ENCODE measurements at places on chromosomes 1 and 21.

DNA sequence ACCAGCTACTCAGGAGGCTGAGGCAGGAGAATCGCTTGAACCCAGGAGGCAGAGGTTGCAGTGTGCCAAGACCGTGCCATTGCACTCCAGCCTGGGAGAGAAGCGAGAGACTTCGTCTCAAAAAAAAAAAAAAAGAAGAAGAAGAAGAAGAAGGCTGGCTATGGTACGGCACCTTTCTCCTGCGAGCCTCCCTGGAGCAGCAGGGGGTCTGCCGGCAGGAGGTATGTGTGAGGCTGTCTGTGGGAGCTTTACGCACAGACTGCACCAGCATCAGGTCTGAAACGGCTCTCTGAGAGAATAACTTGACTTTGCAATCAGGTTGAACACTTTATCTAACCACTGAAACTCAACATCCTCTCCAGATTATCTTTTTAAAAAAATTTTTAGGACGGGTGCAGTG lies 44.9 kb downstream of the CLSTN1 start:
- no peak for DNase-seq

GRCh38 chr1:183832459-183832858 lies 27.5 kb downstream of the RGL1 start:
- DNase-seq, result no peak

- DNase-seq, result no peak
These were observed 1.2 kb upstream of the ZNF124 start for GRCh38 chr1:247172996-247173395.

DNA sequence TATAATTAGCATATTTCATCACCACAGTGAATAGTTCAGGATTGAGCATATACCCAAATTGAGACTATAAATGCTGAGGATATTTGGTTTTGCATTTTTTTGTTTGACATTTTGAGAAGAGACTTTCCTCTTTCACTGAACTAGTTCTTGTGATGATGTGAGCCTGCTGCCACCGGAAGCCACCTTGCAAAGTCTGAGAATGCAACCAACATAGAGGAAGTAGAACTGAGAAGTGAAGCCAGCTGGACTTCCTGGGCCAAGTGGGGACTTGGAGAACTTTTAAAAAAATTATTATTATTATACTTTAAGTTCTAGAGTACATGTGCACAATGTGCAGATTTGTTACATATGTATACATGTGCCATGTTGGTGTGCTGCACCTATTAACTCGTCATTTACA lies 102.3 kb downstream of the RPE65 start:
- no peak for DNase-seq

GRCh38 chr1:54723985-54724384 lies 8.3 kb downstream of the TTC4 start:
- no peak for DNase-seq

DNA sequence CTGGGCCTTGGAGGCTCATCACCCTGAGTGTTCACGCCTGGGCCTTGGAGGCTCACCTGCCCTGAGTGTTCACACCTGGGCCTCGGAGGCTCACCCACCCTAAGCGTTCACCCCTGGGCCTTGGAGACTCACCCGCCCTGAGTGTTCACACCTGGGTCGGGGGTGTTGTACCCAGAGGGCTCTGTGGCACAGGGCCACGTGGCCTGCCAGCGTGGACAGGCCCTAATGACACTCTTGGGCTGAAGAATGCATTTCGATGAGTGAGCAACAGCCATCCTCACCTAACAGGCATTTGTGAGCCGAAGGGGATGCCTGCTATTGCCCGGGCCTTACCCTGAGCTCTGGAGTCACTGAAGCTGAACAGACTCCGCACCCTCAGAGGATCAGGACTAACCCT lies 17.5 kb downstream of the SLC19A1 start:
- DNase-seq, result no peak

GRCh38 chr1:228164561-228165371 lies 838 bp upstream of the IBA57 start:
- DNase-seq, result no peak

GRCh38 chr1:248926401-248927182 lies 20.6 kb downstream of the PGBD2 start:
- no peak for DNase-seq

DNA sequence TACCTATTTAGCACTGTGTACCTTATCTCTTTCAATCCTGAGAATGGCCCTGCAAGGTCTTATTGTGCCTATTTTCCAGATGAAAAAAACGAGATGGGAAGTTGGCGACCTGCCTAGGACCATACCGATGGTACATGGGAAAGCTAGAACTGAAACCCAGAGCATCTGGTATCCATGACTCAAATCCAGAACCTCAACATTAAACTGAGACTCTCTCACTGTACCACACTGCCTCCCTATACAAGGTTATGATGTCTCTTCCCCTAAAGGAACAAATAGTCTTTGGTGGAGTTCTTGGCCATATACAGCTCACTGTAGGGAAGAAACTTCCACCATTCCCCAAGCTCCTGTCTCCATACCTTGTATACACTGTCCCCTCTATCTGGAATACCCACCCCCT lies 110.7 kb downstream of the TNR start:
- no peak for DNase-seq

GRCh38 chr1:200301152-200301551 lies 108.7 kb downstream of the ZNF281 start:
- DNase-seq, result no peak

GRCh38 chr1:109595531-109595930 lies 23.9 kb downstream of the GNAT2 start:
- DNase-seq, result no peak

- DNase-seq, result no peak
These were observed 106.1 kb downstream of the MAP3K21 start for GRCh38 chr1:233433436-233434210.

DNA sequence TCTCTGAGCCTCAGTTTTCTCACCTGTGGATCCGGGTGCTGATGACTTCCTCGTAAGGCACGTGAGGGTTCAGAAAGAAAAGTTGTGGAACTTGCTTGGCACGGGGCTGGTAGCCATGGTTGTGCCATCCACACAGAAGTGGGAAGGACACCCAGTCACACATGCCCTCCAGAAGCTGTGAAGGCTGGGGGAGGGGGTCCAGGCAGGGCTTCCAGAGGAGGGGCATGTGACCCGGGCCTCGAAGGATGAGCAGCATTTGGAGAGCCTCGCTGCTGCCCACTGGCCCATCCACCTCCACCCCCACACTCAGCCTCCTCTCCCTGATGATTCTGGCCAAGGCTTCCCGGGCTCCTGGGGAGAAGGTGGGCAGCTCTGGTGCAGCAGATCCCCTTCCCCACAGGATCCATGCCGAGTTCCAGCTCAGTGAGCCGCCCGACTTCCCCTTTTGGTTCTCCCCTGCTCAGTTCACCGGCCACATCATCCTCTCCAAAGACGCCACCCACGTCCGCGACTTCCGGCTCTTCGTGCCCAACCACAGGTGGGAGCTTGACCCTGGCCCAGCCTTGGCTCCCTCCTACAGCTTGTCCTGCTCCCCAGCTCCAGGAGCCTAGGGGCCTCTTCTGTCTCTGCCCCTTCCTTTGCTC lies 9.4 kb downstream of the SELENON start:
- no peak for DNase-seq

DNA sequence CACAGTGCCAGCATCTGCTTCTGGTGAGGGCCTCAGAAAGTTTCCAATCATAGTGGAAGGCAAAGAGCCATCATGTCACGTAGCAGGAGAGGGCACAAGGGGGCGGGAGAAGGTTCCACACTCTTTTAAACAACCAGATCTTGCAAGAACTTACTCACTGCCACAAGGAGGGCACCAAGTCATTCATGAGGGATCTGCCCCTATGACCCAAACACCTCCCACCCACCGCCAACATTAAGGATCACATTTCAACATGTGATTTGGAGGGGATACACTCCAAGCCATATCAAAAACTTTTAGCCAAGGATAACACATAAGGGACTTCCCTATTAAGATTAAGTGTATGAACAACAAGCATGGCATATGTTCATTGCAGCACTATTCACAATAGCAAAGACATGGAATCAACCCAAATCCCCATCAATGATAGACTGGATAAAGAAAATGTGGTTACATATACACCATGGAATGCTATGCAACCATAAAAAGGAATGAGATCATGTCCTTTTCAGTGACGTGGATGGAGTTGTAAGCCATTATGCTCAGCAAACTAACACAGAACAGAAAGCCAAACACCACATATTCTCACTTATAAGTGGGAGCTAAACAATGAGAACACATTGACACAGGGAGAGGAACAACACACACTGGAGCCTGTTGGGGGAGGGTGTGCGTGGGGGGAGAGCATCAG lies 19.9 kb upstream of the SLC35F3 start:
- no peak for DNase-seq

DNA sequence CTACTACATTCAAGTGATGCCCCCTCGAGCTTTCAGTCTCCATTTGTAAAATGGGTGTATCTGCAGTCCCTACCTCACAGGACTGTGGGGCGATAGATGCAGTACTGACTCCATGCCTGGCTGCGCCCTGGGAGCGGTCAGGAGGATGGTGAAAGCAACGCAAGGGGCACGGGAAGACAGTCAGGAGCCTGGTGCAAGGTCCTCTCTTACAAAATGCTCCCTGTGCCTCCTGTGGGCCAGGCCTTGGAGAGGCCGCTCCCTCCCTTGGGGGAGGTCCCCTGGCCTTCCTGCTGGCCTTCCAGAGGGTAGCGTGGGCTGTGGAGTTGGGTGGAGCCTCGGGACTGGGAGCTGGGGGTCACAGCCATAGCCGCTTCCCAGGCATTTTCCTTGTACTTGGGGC lies 21.6 kb downstream of the FAM151A start:
- DNase-seq, result no peak

DNA sequence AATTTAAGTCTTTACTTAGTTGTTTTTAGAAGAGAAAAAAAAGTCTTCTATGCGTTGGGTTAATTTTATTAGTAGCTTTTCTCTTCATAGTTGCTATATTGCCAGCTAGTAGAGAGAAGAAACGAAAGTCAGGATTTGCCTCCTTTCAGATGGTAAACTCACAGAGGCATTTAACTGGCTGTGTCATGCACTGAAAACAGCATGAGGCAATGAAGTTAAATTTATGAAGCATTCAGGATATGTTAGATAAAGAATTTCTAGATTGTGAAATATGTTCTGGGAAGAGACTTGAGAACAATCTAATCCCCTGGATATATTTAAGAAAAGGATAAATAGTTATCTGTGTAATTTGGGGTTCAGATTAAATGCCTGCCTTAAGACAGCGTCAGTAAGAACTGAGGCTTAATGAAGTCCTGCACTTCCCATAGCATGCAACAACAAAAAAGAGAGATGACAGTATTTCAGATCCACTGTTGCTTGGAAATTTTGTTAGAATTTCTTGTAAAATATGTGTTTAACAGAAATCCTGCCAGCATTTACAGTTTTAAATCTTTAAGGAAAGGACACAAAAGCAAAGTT lies 1.7 kb downstream of the ANGPTL1 start:
- no peak for DNase-seq

GRCh38 chr1:100536031-100536430 lies 1.9 kb upstream of the GPR88 start:
- no peak for DNase-seq

DNA sequence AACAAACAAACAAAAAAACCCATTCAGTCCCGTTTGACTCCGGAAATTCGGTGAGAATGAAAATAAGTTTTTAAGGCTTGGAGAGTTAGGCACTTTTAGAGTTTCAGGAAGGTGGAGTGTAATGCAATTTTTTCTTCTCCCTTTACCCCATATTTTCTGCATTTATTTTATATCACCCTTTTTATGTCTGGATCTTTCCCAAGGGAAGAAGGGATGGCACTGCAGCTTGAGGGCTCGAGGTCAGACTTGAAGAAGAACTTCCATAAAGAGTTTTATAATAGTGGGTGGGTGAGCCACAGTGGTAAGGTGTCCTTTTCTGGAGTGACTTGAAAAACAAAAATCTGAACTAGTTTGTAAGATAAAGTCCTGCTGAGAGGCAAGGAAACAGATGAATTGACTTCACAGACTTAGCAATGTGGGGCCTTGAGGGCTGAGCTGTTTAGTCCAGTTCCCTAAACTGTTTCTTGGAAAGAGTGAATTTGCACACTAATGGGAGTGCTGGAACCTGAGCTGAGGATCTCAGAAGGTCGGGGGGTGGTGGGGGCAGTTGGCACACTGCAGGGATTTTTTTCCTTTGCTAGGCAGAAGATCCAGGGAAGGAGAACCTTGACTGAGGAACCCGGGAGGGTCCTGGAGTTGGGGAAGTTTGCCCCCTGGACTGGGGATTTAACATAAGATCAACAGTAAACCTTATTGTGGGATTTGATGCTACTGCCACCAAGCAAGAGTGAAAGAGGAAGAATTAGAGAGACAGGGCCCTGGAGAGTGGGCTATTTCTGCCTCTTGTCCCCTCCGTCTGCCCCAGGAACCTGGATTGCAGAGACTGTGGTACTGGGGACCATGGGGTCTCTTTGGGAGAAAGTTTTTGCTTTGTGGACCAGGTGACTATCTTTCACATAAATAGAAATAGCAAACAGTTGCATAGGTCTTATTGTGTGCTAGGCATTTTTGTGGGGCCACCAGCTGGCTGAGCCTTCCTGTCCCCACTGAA lies 1.8 kb upstream of the MEX3A start:
- no peak for DNase-seq

DNA sequence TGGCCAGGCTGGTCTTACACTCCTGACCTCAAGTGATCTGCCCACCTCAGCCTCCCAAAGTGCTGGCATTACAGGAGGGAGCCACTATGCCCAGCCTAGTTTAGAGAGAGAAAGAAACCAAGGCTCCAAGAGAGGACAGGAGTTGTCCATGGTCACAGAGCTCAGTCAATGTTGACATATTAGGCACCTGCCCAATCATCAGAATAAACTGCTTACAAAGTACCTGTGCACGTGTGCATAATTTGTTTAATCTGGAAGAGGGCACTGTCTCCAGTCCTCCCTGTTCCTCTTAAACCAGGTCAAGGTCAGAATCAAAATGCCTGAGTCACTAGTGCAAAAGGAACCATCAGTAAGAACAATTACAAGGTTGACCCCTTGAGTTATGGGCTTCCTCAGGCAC lies 20.3 kb upstream of the MPZL1 start:
- no peak for DNase-seq

DNA sequence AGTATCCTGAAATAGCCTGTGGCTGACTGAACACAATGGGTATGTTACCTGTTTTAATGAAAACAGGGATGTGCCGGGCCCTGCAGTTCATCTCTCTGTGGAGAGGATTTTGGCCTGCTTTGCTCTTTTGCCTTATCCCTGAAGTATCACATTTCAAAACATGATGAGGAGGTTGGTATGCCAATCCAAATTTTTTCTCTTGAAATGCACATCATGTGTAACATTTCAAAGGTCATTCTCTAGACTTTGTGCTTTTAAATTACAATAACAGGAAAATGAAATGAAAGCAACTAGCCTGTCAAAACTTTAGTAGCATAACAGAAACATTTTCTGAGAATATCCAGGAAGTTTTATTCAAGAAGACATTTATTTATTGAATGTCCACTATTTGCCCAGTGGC lies 118.9 kb downstream of the SLC44A5 start:
- no peak for DNase-seq

- DNase-seq, result no peak
These were observed 993.0 kb upstream of the PRMT6 start for GRCh38 chr1:106063510-106063909.

DNA sequence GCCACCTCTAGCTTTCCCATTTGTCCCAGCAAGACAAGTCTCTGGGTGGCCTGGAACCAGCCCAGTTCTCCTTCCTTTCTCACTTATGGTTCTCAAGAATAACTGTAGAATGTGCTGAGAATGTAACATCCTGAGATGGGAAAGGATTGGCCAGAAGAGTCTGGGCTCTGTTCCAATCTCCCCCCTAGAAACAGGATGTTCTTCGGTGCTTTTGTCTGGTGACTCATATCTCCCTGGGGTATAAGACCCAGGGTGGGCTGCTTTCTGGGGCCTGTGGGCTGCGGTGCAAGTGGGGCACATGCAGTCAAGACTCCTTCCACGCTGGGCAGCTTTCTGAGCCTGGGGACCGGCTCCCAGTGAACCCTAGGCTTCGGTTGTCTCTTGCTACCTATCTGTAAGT lies 251.2 kb upstream of the POU3F1 start:
- no peak for DNase-seq

All from activated gamma-delta T cell treated with Interleukin-2 at 50 U/mL for 16 hours (primary cell).